Retinal pigment epithelial cell (primary cell): ENCODE measurements at places on chromosomes 5 and 9.

- DNase-seq, result peak; percentile 100
Observed at GRCh38 chr9:129334105-129334935, 156.3 kb upstream of the IER5L start.

DNA sequence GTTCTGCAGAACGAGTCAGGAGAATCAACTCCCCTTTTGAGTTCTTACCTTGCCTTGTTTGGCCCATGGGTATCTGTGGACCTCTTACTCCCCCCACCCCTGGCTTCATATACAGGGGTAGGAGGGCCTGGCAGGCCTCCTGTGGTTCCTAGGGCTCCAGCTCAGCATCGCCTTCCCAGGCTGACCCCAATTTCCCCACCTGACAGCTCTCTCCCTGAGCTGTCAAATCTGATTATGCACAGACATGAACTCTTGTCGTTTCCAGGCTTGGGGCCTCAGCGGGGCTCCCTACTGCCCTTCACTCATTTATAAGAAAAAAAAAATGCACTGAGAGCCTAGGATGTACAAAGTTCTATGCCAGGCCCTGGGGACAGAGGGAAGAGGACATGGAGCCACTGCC lies 67.9 kb downstream of the PTPN3 start:
- DNase-seq, result no peak

DNA sequence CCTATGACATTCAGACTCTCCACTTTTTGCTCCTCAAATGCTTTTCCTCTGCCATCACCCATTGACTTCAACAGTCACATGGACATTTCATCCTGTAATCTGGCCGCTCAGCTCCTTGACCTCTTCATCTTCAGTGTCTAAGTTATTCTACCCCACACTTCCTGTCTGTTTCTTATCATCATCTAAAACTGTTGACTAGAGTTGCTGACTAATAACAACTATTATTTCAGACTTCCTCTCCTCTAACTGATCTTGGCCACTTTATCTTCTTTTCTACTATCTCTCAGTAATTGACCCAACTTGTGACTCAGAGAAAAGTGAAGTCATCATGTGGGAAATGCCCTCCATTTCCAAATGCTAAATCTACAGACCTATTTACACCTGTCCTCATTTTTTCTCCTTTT lies 254.7 kb upstream of the TRPC7 start:
- no peak for DNase-seq

DNA sequence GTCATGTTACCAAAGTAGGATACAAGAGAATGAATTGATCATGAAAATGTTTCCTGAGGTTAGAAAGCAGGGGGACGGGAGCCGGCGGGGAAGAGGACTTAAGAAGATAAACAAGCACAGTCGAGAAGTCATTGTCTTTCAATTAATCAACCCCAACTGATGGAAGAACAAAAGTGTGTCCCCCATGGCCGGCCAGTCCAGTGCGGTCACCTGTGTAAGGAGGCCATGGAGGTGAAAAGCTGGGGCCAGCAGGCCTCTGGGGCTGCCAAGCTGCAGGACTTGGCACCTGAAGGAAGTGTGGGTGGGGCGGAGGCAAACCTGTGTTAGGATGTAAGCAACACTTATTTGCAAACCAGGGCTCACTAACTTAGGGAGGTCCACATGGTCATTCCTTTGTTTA lies 223.3 kb upstream of the TBCA start:
- DNase-seq, result no peak

DNA sequence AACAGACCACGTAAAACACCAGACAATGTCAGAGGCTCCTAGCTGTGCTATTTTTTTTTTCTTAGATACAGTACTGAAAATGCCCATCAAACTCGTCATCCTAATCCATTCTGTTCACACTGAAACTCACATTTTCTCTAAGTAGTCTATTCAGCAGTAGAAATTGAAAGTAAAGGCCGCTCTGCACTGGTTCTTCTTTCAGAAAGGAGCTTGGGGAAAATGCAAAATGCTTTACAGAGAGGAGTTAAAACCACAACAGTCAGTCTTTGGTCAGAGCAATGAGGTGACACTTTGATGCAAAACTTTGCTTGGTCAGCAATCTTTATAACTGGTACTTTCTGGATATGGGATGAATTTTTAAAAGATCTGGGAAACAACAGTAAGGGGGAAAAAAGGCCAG lies 43.8 kb upstream of the SUSD1 start:
- no peak for DNase-seq

DNA sequence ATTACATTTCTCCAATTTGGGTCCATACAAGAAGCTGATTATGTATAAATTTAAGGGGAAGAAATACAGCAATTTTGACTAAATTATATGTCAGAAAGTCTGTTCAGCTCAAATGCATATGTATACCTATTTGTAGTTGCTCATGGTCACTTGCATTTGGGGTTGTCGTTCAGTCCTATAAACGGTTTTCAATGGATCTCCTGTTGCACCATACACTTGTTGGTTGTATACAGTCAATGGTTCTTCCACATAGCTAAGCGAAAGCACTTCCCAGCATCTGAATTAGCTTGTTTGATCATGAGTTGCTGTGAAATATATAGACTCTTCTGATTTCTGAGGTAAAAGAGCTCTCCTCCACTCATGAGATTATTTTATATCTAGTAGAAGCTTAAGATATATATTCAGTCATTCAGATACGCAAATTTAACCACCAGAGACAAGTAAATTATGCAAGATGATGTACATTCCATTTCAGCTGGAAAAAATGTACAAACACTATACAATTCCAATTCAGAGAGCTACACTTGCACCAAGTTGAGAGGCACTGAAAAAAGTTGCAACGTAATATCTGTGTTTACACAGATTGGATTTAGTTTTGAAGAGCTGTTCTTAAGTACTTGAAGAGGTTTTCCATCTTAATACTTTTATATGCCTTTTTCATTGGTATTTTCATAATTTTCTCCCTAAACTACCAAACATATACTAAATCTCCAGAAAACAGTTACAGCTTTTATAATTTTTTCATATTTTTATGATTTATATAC lies 64.4 kb upstream of the POU5F2 start:
- no peak for DNase-seq

GRCh38 chr5:10595672-10596309 lies 31.9 kb downstream of the ANKRD33B start:
- DNase-seq, result no peak
